ENCODE measurements at places on chromosomes 7 and 10.
A peak's percentile ranks its signal among the peaks of the same experiment; 100 is the strongest.

DNA sequence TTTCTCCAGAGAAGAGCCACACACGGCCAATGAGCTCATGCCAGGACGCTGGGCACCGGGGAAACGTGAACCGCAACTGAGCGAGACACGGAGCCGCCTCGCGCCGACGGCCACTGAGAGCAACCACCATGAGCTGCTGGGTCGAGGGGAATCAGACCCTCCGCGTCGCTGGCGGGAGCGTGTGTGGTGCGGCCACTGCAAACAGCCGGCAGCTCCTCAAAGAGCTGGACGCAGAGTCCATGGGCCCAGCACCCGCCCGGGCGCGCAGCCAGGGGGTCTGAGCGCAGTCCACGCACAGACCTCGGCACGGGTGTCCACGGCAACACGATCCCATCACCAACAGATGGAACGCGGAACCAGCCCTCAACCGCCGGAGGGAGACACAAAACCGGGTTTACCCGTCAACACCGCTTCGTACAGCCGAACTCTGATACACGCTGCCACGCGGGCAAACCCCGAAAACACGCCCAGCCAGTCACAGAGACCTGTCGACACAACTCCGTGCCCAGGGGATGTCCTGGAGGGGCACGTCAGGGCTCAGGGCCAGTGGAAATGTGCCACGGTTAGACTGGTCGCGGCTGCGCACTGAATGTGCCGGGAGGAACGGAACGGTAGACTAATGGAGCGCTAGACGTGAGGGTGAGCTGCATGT lies 147.1 kb downstream of the ELFN1 start:
- DNase-seq: no peak

DNA sequence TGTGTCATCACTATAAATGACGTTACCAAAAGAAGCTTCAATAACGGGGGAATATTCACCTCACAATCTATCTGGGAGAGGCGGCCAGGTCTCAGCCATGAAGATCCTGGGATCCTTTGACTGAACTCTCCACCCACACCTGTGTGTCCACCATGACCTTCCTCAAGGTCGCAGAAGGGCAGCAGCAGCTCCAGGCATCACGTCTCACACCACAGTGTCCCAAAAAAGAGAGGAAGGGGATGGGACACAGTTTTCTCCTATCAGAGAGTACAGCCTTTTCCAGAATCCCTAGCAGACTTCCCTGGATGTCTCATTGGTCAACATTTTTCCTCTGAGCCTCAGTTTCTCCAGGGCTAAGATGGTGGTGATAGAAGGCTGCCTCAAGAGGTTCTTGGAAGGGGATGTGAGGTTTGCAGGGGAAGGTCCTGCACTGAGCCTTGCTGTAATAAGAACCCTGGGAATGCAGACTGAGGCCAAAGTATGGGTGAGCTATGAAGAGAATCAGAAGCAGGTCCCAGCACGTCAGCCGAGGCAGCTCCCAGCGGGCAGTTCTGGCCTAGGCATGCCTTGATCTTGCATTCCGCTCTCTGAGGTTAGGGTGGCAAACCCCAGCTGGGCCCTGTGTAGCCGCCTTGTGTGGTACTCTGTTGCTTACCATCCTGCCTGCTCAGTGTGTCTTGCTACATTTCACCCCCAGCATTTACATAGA lies 63.8 kb downstream of the COL26A1 start:
- DNase-seq: no peak

GRCh38 chr10:8060010-8060703 lies 5.7 kb downstream of the GATA3 start:
- peak; percentile 18 for DNase-seq

GRCh38 chr7:85708221-85708620 lies 521.4 kb upstream of the SEMA3D start:
- DNase-seq: no peak

DNA sequence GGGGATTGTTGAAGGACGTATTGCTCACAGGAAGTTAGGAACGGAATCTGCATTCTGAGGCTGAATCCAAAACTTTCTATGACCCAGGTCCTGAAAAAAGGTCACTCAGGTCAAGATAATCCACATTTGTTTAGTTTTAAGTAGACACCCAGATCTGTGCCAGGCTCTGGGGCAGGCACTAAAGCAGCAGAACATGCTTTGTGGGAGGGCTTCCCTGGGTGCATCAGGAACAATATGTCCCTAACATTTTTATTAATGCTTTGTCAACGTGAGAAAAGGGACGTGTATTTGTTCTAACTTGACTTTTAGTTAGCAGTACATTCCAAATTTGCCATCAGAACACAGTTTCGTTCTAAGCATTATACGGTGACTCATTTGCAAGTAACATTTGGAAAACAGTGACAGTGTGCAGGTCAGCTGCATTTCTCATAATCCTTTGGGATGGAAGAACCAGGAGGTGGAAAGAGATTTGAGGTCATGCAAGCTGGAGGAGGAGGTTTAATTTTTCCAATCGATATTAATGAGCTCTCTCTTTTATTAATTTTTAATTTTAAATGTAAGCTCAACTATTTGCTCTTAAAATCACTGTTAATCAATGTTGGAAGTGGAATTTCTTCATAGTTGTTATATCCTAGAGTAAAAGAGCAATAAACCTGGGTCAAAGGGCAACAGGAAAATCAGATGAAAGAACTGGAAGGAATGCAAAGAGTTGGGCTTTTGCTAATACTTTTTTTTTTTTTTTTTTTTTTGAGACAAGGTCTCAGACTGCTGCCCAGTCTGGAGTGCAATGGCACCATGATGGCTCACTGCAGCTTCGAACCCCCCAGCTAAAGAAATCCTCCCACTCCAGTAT lies 35.0 kb downstream of the TAS2R41 start:
- no peak for DNase-seq

DNA sequence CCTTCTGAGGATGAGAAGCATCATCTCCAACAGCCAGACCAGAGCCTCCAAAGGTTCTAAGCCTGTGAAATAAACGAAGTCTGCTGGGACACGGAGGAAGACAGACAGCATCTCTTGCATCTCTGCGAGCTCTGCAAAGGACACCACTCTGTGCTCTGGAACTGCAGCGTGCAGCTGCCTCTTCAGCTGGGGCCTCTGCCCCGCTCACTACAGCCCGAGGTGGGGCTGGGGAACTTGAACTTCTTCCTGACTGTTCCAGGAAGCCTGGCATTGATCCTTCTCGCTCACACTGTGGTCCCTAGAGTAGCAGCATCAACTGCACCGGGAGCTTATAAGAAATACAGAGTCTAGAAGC lies 163.3 kb downstream of the USP6NL start:
- DNase-seq: no peak

GRCh38 chr10:115163129-115163528 lies 70.0 kb downstream of the ATRNL1 start:
- no peak for DNase-seq

DNA sequence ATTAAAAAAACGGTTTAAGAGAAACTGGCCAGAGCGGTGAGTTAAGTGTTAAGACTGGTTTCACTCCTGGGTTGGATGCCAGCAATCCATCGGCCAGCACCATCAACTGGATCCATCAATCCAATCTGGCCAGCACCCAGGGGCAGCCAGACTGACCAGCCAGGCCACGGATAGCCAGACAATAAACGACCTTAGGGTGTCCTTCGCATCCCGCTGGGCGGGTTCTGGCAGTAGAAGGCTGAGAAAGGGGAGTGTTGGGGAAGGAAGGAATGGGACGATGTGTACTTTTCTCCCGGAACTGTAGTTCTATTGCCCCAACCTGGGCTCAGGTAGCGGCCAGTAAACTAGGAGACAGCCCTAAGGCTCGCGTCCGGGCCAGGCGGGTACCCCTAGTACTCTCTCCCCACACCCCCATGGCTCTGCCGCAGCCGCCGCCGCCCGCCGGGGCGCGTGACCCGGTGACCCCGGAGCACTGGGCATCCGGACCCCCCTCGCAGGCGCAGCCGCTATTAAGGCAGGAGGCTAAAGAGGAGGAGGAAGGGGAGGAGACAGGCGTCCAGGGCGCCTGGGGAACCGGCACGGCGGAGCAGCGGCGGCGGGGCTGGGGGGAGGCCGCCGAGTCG lies at the start of gene CASD1:
CASD1 (plus strand) TSS at position 546 of the 623 bp plus-strand sequence. CDS start 276 bp downstream, outside the sequence.
- DNase-seq: peak; percentile 50

DNA sequence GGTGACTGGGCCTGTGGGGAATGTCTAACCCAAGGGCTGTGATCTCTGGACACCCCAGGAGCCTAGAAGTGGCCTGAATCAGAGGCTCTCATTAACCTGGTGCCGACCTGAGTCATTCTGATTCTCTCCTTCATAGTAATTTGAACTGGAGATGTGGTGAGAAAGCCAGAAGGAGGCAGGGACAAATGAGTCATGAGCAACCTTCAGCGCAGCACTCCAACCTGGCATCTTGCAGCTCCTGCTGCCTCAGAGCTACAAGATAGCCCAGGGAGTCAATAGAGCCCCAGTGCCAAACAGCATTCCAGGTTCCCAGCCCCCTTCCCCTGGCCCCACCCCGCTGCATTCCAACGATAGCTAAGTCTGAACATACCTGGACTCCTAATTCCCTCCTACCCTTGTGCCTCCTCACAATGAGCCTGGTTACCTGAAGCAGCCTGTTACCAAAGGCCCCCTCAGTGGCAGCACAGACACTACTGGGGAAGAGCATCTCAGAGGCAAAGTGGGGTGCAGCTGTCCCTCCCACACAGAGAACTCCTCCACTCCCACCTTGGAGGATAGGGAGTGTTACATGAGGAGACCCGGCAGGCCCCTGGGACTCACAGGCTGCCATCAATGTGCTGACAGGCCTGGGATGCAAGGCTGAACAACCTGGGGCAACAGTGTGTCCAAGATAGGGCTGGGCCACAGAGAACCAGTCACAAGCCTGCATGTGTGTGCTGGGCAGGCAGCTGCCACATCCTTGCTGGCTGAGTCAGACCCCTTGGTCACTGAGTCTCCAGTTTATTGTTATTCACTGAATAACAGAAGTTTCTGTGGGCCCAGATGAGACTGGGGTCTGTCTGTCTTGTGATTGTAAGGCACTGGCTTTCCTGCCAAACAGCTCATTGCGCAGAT lies 76.8 kb upstream of the LEP start:
- peak; percentile 69 for DNase-seq

- DNase-seq: no peak
Observed at GRCh38 chr10:62054830-62055229, 153.3 kb downstream of the ARID5B start.

GRCh38 chr7:40915071-40915470 lies 780.3 kb downstream of the SUGCT start:
- DNase-seq: peak; percentile 23

DNA sequence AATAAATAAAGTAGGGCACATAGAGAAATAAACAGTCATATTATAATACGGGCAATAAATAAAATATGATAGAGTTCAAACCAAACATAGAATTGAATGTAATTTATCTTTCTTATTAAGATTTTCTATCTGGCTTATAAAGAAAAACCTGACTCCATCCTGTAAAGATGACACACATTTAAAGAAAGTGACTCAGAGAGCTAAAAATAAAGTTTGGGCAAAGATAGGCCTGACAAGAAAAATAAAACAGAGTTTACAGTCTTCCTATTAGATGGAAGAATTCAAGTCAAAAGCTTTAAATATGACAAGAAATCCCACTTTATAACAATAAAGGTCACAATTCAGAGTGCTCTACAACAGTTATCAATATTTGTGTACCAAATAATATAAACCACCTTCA lies 580.6 kb downstream of the PHTF2 start:
- DNase-seq: peak; percentile 71

DNA sequence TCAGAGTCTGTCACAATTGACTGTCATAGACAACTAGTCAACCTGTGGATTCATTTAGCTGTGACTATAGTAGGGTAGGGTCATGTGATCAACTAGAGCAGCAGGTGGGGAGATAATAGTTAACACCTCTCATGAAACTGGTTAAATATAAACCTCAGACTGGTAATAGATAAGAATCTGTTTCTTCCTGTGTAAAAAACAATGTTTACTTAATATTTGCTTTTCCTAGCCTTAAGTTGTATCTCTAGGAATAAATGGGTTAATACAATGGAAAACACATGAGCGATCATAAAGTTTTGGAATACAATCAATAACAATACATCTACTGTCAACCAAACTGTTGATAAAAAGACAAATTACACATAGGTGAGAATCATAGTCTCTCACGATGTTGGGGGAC lies 43.4 kb upstream of the ITGB8 start:
- DNase-seq: no peak

DNA sequence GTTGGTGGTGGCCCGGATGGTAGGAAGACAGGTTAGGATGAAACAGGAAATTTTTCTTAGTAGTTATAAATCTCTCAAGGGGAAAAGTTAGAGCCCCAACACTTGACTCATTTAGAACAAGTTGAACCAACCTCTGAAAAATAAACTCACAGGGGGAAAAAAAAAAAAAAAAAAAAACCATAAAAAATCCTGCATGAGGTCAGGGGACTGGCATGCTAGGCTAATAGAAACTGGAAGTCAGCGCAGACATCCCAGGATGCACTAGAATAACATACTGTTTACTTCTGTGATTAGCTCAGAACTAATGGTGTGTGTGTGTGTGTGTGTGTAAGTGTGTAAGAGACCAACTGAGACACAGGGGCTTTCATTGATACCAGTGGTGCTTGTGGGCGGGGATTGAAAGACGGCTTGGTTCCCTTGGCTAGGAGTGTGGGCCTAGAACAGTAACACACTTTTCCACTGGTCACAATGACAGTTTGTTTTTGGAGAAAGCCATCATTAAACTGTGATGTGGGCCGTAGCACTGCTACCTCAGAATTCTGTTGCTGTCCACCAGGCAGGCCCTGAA lies 491.6 kb upstream of the GALNT17 start:
- peak; percentile 84 for DNase-seq

GRCh38 chr10:116241085-116241484 lies 31.9 kb downstream of the GFRA1 start:
- no peak for DNase-seq

- DNase-seq: peak; percentile 7
Observed at GRCh38 chr7:69067397-69067796, 530.9 kb upstream of the AUTS2 start.

DNA sequence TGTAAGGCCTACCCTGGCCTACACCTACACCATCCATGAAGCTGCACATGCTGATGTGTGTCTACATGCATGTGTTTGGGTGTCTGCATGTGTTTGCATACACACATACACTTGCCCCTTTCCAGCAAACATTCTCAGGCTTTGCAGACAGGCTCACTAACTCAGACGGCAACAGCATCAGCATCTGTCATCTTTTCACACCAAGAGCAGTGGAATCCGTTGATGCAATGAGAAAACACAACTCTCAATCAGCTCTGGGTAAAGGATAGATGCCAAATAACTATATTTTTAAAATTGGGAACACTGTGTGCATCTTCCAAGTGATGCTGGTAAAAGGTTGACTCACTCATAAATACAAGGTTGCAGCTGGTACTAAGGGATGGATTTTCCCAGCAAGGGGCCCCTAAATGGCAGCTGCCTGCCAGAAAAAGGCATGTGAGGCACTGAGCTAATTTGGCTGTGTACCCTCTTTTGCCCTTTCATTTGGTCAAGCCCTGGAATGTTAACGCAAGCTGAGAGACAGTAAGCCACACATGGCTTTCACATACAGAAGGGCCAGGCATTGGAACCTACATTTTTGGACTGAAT lies 296.3 kb upstream of the NPSR1 start:
- no peak for DNase-seq

DNA sequence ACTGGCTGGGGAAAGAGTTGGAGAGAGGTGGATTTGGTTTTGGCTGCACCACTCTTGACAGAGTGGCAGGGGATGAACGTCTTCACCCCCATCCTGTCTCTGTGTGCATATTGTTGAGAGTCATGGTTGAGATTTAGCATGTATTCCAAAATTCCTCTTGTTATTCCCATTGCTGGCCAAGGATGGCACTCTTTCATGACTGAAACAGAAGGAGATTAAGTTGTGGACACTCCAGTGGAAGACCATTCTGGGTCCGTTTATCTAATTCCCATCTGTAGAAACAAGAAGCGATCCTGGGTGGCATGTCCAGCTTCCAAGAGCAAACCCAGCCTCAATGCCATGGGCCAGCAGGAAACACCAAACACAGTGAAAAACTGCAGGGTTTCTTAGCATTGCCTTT lies 469.0 kb upstream of the IGFBP3 start:
- DNase-seq: no peak

All from fibroblast of skin of back (primary cell).